Stomach (tissue), 19 donors: ENCODE measurements at places on chromosomes 4 and X.

DNA sequence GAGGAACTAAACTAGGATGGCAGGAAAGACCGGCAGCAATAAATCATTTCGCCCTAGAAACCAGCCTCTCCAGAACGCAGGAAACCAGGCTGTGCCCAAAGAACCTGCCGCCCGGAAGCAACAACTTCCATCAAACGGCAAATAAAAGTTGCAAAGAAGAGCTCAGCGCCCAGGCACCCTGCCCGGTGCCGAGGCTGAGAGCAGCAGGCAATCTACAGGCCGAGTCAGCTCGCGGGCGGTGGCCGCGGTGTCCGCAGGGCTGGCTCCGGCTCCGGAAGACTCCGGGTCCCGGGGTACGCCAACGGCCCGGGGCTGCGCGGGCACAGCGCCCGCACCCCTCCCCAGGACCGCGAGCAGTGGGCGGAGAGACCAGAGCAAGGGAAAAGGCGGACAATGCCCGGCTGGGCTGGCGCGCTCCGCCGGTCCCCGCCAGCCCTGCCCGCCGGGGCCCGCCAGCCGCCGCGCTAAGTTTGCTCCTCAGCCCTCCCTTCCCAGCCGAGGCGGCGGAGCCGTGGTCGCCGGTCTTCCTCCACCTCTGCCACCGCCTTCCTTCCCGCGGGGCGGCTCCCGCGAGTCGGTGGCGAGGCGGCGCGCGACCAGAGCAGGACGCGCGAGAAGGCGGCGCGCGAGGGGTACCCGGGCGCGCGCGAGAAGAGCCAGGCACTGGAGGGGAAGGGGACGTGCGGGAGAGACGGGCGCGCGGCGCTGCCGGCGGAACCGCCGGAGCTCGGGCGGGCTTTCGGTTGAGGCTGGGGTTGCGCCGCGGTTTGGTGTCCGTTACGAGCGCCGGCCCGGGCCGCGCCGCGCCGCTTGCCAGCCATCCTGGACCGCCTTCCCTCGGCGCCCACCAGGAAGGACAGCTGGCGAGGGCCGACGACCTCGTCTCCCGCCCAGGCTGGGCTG is 733 bp downstream of the FRYL start:
- peak; percentile 90 for DNase-seq

DNA sequence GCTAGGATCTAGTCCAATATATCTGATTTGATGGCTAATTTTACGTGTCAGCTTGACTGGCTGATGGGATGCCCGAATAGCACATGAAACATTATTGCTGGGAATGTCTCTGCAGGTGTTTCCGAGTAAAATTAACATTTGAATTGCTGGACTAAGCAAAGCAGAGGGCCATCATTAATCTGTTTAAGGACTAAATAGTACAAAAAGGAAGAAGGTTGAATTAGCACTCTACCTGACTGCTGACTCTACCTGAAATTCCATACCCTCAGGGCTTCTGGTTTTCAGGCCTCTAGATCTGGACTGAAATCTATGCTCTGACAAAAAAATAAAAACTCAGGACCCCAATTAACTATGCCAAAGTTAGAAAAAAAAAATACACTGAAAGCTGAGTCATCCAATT is 1021.9 kb downstream of the FAM133A start:
- no peak for DNase-seq

GRCh38 chr4:123312116-123312515 is 84.5 kb upstream of the SPRY1 start:
- DNase-seq = no peak

- DNase-seq = no peak
These were observed 42.8 kb downstream of the BCORL1 start for GRCh38 chrX:130025256-130025655.

- no peak for DNase-seq
These were observed 78.8 kb upstream of the GPR174 start for GRCh38 chrX:79065696-79066095.

DNA sequence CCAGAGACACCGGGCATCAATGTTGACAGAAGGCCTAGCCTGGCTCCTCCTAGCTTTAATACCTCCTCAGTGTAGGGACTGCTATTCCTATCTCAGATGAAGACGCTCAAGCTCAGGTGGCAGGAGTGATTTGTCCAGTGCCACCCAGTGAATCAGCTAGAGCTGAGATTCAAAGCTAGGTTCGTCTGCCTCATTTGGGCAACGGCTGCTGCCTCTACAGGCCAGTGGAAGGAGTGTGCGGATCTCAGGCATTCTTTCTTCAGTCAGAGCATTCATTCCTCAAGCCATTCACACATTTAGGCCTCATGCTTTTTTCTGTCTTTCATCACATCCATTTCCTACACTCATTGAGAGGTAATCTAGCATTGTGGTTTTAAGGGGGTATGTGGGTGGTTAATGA is 7.3 kb downstream of the TSR2 start:
- no peak for DNase-seq

DNA sequence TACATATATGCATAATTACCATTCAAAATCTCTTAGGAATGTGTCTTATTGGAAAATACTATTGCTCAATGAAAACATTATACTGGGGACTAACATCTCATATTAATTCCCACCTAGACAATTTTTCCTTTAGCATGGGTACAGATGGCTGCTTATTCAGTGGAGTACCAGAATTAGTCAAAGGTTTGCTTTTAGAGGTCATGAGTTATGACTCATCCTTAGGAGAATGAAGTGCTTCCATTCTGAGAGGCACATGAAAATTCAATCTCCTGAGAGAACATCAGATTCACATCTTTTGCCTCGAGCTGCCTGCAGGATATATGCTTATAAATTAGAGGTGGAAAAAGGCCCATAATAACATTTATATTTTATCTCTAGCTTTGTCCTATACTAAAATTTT is 378.0 kb upstream of the DMD start:
- DNase-seq = no peak

DNA sequence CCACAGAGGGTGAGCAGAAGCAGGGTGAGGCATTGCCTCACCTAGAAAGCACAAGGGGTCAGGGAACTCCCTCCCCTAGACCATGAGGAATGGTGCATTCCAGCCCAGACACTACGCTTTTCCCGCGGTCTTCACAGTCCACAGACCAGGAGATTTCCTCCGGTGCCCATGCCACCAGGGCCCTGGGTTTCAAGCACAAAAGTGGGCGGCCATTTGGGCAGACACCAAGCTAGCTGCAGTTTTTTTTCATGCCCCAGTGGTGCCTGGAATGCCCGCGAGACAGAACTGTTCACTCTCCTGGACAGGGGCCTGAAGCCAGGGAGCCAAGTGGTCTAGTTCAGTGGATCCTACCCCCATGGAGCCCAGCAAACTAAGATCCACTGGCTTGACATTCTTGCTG is 12.8 kb downstream of the NAP1L3 start:
- DNase-seq = no peak

- DNase-seq = no peak
These were observed 82.4 kb upstream of the KLF3 start for GRCh38 chr4:38581426-38582106.

DNA sequence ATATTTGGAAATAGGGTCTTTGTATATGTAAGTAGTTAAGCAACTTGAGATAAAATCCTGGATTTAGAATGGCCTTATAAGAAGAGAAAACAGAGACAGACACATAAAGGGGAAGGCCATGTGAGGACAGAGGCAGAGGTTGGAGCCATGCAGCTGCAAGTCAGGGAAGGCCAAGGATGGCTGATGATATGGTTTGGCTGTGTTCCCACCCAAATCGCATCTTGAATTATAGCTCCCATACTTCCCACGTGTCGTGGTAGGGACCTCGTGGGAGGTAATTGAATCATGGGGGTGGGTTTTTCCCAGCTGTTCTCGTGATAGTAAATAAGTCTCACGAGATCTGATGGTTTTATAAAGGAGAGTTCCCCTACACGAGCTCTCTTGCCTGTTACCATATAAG is 76.3 kb downstream of the STK32B start:
- no peak for DNase-seq
